Fibroblast of villous mesenchyme (primary cell): ENCODE measurements at places on chromosomes 12 and 14.
A peak's percentile ranks its signal among the peaks of the same experiment; 100 is the strongest.

DNA sequence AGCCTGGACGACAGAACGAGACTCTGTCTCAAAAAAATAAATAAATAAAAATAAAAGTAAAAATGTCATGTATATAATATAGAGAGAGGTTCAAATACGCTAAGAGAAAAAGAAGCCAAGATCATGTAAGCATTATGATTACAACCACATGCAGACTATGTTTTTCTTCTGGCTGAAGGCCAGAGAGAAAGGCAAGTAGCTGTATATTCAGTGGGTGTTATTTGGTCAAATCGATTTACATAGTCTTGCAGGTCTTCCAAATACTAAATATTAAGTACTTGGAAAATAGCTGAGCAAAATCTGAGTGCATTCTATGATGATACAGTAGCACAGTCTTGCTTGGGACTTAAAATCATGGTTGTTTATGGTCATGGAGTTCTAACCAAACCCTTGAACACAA lies 758.0 kb downstream of the DIO2 start:
- DNase-seq, result no peak

- DNase-seq, result no peak
These were observed 145.8 kb downstream of the CPNE8 start for GRCh38 chr12:38759621-38760020.

DNA sequence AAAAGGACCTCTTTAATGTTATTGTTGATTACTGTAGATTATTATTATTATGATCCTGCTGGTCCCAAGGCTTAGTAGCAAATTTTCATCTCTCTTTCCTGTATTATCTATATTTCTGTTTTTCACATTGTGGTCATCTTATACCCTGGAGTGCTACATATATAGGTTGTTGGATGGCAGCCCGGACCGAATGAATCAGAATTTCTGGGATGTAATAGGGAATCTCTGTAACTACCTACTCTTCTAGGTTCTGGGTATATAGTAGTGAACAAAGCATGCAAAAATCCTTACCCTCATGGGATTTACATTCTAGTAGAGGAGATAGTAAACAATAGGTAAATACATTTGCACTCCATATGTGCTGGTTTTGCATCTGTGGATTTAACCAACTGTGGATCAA lies 31.4 kb downstream of the NUBPL start:
- DNase-seq, result no peak

- no peak for DNase-seq
These were observed 169.0 kb upstream of the RTL1 start for GRCh38 chr14:101072531-101072930.

GRCh38 chr12:499837-500458 lies 40.2 kb downstream of the B4GALNT3 start:
- DNase-seq, result no peak

- DNase-seq, result no peak
These were observed 62.8 kb upstream of the RFLNA start for GRCh38 chr12:124231980-124232653.

DNA sequence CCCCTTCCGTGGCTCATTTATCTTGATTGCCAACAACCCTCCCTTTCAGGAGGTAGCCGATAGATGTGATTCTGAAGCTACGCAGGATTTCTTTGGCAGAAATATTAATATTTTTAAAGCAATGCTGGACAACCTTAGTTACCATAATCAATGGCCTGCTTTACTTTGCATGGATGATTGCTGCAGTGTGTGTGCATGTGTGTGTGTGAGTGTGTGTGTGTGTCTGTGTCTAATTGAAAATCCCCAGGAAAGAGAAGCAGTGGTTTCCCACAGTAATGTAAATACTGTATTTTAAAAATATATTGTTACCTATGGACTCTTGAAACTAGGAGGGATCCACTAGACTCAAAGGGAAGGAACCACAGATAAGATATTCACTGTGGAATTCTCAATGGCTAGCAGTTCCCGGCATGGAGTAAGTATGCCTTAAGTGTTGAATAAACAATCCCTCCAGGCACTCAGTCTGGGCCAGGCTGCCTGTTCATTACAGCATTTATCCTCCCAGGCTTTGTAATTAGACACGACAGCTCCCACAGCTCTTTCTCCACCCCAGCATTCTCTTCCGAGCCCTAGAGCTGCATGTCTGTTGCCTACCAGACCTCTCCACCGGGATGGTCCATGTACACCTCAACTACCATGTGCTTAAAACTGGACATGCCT lies 22.5 kb upstream of the C14orf132 start:
- peak; percentile 68 for DNase-seq

- DNase-seq, result peak; percentile 98
These were observed 283.6 kb downstream of the CACNA1C start for GRCh38 chr12:2336409-2336829.

- no peak for DNase-seq
These were observed 190.3 kb upstream of the CRY1 start for GRCh38 chr12:107283652-107284051.

DNA sequence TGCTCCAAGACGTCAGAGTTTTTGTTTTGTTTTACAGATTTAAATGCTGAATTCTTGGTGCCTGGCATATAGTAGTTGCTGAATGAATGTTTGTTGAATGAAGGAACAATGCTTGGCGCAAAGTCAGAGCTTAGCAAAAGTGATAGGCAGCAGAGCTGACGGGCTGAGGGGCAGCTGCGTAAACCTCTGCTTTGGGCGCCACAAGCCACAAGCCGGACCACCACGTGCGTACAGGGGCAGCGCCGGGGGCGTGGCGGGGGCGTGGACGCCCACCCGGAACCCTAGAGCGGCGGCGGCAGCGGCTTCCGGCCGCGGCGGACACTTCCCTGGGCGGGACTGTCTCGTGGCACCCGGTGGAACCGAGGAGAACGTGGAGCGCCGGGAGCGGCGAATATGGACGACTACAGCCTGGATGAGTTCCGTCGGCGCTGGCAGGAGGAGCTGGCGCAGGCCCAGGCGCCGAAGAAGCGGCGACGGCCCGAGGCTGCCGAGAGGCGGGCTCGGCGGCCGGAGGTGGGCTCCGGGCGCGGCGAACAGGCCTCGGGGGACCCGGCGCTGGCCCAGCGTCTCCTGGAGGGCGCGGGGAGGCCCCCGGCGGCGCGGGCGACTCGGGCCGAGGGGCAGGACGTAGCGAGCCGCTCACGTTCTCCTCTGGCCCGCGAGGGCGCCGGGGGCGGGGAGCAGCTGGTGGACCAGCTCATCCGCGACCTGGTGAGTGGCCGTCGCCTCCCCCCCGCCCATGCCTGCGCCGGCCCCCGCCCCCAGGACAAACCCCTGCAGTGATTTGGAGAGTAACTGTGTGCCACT lies at the start of gene FBXW8:
TSS of gene FBXW8 (plus strand) at position 306 of the 807 bp plus-strand sequence. CDS start at position 394, 88 bp downstream.
- peak; percentile 73 for DNase-seq

DNA sequence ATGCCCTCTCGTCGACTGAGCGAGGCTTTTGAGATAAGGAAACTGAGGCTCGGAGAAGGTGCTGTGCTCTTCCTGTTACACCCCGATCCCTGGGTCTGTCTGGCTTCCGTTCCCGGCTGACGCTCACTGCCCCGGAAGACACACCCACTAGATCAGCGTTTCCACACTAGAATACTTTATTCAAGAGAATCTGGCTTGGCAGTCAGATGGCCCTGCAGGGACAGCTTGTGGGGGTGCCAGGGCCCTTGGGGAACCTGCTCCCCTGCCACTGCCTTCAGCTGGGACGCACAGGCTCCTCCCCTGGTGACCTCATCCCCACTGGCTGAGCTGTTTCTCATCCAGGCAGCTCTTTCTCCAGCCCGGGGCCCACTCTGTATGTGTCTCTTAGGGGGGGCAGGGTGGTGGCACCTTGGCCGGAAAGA lies 13.7 kb downstream of the PGF start:
- peak; percentile 47 for DNase-seq

- peak; percentile 2 for DNase-seq
These were observed 48.5 kb upstream of the LIN7A start for GRCh38 chr12:80986224-80986623.

DNA sequence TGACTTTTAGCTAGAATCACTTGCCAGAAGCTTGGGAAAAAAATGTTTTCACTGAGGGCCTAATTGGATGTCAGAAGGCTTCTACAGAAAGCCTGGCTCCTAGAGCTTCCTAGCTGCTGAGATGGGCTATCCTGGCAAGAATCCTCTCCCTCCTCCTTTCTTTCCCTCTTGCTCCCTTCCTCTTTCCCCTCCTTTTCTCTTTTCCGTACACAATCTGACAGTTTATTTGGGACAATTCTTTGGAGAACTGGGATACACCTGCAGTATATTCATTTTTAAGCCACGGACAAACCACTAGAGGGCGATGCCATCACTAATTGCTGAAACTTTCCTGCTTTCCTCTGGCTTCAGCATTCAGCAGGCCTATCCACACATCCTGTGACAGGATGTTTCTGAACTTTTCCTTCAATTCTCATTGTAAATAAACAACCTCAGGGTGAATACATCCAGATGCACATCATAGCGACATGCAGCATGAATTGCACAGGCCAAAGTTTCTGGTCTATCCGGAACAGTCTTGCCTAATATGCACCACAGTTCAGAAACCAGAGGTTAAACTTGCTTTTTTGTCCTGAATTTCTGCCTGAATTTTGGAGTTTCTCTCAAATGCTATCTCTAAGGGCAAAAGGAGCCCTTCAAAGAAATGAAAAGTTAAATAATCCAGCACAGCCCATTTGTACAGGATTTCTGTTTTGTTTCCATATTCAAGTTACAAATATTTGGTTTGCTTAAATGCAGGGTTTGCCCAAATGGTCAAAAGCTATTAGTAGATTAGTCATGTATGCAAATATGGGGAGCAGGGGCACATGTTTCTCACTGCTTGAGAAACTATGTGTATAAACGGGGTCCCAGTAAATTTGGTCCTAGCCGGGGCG lies 142.8 kb downstream of the PAWR start:
- DNase-seq, result peak; percentile 78

- no peak for DNase-seq
These were observed 12.8 kb upstream of the PPFIBP1 start for GRCh38 chr12:27511031-27511722.

DNA sequence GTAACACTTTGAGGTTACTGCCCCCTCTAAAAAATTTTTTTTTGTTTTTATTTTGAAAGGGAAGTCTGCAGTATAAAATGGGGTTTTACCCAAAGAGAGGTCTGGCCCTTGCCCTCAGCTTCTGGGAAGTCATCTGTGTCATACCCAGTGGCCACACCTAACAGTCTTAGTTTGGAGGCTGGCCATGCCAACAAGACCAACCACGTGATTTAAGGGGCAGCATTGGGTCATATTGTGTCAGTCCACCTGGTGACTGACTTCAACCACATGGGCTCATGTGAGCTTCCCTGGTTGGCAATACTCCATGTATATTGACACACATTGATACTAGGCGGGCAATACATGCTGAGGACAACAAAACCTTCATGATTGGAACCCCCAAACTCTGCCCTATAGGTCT lies 173.9 kb downstream of the GXYLT1 start:
- DNase-seq, result no peak

- no peak for DNase-seq
These were observed 17.9 kb upstream of the KLRF1 start for GRCh38 chr12:9809338-9809737.

DNA sequence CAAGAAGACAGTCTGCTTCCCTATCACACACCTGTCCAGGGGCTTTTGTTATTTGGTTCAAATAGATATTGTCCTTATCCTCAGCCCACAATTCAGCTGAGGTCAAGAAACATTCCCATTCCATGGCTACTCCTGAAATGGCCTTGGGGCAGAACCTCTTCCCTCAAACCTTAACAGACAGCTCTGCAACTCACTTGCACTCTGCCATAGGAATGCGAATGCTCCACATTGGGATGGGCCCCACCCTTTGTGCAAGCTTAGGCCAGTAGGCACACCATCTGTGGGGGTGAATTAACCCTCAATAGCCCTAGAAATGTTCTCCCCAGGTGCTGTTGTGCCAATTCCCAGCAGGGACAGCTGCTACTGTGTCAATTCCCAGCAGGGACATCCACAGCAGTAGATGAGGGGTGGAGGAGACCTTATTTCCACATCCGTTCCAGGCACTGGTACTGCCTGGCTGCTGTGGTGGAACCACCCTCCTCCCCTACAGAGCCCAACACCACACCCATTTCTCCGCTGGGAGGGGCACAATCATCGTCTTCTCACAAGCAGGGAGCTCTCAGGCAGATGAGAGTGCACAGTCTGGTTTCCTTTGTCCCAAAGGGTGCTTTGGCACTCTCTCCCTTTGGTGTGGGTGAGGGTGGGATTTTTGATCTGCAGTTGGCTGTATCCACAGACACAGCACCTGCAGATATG lies 42.3 kb upstream of the GLIPR1 start:
- no peak for DNase-seq

DNA sequence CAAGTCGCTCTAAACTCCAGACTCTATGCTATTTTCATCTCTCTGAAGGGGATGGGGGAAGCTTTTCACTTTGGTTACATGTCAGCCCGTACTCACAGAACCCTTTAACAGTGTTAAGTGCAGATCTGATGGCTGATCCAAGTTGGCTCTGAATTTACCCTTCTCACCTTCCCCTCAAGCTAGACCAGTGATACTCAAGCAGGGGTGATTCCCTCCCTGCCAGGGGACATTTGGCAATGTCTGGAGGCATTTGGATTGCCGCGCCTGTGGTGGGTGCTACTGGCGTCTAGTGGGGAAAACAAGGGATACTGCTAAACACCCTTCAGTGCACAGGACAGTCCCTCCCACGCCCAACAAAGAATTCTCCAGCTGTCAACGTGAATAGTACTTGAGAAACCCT lies 6.0 kb upstream of the TEX52 start:
- DNase-seq, result no peak

DNA sequence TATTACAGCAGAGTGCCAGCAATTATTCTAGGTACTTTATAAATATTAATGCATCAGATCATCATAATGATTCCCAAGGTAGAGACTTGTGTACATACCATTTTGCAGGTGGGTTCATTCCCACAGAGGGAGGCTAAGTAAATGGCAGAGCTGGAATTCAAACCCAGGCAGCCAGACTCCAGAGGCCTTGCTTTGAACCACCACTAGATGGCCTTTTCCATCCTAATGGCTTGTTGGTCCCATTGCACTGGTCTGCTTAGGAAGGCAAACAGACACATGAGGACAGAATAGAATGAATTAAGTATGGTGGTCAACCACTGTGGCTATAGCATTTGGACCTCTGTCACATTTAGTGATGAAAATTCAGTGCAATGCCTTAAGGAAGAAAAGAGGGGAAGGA lies 158.7 kb downstream of the METTL25 start:
- DNase-seq, result no peak

DNA sequence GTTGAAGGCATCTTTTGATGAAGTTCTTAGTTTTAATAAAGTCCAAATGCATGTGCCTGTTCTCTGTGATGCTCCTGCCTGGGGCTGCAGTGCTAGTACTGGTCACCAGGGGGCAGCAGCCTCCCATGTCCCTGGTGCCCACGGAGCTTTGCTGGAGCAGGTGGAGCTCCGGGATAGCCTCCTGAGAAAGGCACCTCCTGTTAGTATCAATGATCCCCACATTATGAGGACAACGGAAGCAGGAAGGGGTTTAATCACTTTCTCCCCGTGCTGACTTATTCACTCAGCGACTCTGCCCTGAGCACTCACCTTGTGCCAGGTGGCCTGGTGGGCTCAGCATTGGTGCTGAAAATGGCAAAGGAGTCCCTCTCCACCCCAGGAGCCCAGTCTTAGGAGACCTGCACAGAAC lies 123.0 kb upstream of the PZP start:
- peak; percentile 54 for DNase-seq

- DNase-seq, result no peak
These were observed 156.7 kb downstream of the TMTC3 start for GRCh38 chr12:88298761-88299242.
